ENCODE measurements at places on chromosomes 4 and X.

DNA sequence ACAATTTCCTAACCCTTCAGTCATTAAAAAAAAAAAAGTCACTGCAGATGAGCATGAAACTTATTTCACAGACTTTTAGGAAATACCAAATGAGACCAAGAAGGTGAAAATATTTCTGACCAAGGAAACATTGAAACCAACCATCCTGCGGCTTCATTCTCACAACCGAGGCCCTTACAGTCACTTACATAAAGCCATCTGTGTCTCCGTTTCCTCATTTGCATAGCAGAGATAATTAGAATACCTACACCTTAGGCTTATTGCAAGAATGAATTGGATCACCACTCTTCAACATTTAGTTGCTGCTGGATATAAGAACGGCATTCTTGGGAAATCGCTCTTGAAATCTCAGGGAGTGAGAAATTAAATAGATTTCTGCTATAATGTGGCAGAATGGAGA, 356.2 kb downstream of the HS3ST1 start:
- no peak for DNase-seq

GRCh38 chrX:78979789-78980464, 34.7 kb downstream of the P2RY10 start:
- no peak for DNase-seq

GRCh38 chrX:87434618-87435017, 83.0 kb upstream of the KLHL4 start:
- no peak for DNase-seq

DNA sequence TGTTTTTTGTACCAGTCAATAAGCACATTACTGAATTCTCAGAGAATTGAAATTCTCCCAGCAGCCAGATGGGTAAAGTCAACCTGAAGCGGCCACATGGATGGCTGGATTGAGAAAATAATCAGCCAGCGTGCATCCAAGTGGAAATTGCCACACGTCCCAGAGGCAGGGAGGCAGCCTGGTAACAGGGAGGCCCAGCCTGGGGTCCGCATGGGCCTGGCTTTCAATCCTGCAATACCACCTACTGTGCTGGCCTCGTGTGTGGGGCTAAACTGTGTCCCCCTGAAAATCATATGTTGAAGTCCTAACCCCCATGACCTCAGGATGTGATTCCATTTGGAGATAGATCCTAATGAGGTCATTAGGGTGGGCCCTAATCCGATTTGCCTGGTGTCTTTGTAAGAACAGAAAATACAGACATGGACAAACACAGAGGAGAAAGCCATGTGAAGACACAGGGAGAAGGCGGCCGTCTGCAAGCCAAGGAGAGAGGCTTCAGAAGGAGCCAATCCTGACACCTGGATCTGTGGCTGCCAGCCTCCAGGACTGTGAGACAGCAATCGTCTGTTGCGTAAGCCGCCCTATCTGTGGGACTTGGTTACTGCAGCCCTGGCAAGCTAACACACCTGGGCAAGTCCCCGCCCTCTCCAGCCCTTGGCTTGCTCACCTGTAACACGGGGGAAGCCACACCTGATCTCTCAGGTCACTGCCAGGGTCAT, 90.3 kb downstream of the JAKMIP1 start:
- no peak for DNase-seq

DNA sequence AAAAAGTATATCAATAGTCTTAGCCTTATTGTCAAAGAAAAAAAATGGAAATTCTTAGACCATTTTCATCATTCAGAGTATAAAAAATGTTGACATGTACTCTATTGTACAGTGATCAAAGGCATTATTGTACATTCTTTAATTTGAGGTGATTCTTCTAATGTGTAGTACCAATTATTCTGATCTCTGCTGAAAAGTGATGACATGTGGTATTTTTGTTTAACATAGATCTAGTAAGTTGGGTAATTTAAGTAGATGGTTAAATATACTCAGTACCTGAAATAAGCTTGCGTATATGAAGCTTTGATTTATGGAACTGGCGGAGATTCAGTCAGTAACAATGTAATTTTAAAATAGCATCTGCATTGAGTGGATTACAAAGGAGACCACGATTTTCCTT, 5.1 kb downstream of the TENM3 start:
- no peak for DNase-seq

DNA sequence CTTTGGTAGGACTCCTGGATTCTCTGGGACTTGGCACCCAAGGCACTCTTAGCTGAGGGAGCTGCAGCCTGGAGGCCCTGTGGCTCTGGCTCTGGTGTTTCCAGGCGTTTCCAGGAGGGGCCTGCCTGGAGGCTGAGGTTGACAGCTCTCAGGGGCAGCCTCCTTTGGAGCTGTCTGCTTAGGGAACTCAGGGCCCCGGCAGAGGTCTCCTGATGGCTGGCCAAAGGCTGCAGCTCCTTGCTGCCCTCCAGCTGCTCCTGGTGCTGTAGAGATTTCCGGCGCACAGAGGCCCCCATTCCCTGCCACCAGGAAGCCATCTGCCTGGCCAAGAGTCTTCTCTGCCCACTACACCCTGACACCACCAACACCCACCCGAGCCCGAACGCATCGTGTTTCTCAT, 25.3 kb upstream of the ARHGEF38 start:
- no peak for DNase-seq

- DNase-seq: no peak
These were observed 114.5 kb upstream of the ACSL4 start for GRCh38 chrX:109847257-109848187.

GRCh38 chr4:173211838-173212237, 43.2 kb downstream of the GALNT7 start:
- DNase-seq: no peak

GRCh38 chrX:65990702-65991101, 49.2 kb downstream of the VSIG4 start:
- DNase-seq: no peak

GRCh38 chrX:38657562-38657961, 96.2 kb downstream of the TSPAN7 start:
- DNase-seq: no peak

- peak; percentile 44 for DNase-seq
These were observed 28.2 kb upstream of the HUWE1 start for GRCh38 chrX:53714580-53715345.

DNA sequence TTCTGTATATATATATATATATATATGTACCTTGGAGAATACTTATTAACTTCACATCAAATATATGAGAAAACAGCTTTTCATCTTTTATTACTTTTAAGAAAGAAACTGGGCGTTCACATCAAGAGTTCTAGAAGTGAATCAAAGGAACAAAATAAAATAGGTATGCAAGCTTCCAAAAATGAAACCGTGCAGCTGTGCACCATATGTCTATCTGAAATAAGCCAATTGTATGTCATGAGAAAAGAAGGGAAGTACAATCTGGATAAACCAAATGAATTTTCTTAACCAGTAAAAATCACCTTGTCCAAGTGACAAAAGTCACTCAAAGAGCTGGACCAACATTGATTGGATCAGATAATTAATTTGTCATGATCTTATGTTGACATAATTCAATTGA, 405.4 kb upstream of the TECRL start:
- DNase-seq: no peak

GRCh38 chrX:124820738-124821137, 474.4 kb downstream of the SH2D1A start:
- no peak for DNase-seq

DNA sequence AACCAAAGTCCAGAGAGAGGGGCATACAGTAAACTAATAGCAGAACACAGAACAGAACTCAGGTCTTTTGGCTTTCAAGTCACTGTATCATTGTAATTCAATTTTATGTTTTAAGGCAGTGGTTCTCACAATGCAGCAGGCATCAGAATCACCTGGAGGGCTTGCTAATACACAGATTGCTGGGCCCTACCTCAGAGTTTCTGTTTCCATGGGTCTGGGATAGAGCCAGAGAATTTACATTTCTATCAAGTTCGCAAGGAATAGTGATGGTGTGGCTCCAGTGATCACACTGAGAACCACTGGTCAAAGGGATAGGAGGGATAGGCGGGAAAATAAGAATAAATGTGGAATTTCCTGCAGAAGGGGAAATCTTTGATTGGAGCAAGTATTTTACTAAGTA, 36.7 kb downstream of the LANCL3 start:
- no peak for DNase-seq

- DNase-seq: no peak
These were observed 95.7 kb downstream of the ANXA3 start for GRCh38 chr4:78647272-78647671.

DNA sequence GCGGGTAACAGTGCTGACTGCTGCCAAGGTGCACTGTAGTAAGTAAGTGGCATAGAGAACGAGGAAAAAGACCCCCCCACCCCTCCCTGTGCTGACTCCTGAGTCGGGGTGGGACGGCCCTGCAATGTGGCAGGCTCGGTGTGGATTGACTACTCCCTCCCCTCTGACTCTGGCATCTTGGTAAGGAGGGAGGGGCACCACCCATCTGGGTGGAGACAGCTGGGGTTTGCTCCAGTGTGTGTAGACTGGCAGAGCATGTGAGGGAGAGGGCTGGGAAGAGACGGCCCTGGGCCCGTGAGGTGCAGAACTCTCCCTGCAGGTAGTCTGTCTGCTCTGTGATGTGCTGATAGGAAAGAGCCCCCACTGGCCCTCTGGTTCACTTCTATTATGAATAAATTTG, 31.0 kb downstream of the NSG1 start:
- DNase-seq: no peak

DNA sequence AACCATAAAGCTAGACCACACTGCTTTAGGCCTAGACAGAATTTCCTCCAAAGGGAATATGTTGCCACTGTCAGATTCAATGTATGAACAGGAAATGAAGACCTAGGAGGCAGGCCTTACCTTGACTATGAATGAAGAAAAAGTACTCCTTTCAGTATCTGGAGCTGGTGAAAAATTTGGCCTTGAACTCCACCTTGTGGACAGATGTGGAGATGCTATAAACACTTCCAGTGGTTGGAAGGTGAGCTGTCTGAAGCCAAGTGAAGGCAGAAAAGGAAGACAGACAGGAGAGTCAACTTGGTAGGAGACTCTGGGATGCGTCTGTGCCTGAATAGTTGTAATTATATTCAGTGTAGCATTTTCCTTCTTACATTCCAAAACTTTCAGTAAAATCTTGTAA, 17.2 kb downstream of the SPIN3 start:
- no peak for DNase-seq

DNA sequence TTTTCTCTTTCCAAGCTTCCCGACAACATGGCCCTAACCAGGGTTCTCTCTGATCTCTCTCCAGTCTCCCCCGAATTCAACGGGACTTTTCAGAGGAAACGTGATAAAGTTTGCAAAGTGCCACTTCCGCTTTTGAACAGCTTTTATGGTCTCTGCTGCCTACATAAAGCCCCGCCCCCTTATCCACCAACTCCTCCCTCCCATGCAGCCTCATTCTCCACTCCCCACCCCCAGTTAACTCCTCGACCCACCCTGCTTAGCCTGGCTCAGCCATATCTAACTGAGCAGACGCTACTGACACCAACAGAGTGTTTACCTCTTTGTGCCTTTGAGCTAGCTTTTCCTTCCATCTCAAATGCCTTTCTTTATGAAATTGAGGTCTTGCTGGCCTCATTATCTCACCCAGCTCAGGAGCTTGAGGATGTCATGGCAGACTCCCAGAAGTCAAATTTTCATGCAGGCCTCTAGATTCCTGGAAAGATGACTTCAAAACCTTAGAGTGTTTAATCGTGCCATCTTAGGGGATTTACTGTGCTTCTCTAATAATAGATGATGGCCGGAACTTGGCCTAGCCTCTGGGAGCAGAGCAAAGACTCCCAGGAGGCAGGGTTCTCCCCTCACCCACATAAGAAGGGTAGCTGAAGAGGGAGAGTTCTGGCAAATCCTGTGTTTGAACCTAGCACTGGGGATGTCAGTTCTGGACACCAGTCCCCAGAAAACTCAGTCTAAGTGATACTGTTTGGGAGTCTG, 606.0 kb downstream of the BCOR start:
- peak; percentile 34 for DNase-seq

DNA sequence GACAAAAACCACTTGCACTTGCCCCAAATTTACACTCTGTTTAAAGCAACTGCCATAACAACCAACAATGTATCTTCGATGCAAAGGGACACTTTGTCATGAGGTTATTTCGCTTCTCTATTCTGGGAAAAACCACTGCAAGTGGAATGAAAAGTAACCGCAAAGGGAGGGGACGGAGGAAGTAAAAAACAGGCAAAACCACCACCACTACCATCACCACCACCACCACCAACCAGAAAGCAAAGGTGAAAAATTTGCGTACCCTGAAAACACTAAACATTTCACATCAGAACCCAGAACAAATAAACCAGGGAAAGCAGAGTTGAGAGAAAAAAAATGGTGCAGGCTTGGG, 1.2 kb upstream of the N4BP2 start:
- no peak for DNase-seq

DNA sequence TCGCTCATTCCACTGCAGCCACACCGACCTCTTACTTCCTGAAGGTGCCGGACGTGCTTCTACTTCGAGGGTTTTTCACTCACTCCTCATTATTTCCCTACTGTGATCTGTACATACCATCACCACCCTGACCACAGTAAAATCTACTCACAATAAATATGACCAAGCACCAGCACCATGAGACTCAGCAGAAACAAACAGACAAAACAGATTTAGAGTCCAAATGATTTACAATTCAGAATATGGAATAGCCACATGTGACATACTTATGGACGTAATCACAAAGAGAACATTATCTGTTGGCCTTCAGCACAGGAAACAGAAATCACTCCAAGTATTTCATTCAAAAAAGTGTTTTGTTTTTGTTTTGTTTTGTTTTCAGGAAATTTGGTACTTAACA, 16.1 kb upstream of the KLB start:
- DNase-seq: no peak

DNA sequence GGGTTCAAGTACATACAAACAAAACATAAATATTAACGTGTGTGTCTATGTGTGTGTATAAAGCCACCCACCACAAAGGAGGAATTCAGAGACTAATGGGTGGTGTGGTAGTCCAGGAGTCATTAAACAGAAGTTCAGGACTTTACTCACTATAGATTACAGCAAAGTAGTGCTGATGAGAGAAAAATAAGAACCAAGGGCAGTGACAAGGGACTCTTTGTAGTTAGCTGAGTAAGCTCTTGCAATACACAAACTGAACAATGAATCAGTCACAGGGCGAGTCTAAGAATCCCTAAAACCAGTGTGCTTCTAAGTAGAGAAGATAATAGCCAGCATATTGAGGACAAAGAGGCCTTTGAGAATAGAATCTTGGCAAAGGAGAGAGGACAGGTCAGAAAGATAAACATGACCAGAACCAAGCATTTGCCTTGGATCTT, 232.4 kb downstream of the PPP3CA start:
- DNase-seq: no peak
